ENCODE measurements at places on chromosomes 6 and 20.

GRCh38 chr20:63885264-63886053, 9.5 kb upstream of the DNAJC5 start:
- DNase-seq: no peak

DNA sequence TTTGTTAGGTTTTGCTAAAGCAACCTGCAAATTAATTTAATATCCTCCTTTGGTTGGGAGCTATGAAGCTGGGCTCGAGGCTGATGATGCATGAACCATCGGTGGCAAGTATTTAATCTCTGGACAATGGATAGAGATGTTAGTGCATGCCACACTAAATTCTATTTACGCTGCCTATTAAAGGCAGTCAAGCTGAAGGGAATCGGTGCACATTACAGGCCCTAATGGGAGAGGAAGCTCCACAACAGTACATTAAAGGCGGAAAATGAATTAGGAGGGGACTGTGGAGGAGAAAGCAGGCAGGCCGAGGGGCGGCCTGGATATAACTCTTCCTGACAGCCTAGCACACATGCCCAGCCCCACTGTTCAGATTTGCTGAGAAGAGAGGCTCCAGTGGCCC, 132.4 kb upstream of the MAFB start:
- DNase-seq: no peak

DNA sequence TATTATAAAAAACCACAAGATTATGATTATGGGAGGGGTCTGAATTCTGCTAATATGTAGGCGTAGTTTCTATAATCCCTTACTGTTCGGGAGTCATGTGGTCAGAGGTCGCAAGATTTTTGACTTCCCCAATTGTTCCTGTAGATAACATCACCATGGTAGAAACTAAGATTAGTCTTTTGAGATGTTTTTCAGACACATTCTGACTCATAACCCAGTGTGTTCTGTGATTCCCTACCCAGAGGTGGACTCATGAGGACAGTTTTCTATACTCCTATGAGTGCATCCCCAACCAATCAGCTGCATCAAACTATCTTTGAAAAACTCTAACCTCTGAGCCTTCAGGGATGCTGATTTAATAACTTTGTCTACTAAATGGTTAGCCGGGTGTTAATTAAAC, 175.5 kb downstream of the RFPL4B start:
- no peak for DNase-seq

GRCh38 chr20:24656391-24656790, 187.0 kb downstream of the SYNDIG1 start:
- DNase-seq: no peak

GRCh38 chr20:24984961-24985640, 7.5 kb downstream of the APMAP start:
- DNase-seq: no peak

DNA sequence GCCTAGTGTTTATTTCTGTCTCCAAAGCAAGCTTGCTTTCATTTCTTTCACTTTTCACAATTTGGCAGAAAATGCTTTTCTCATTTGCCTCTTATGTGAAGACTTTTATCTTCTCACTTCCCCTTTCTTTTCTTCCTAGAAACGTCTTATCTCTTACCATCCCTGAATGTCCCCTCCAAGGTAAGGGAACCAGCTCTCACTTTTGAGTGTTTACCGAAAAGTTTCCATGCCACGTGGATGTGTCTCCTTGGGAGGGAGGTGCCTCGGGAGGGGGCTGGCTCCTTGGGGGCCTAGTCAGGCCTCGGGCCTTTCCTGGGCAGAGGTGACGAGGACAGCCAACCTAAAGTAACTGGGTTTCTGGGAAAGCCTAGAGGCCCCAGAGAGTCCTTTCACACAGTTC, 127.4 kb downstream of the CD24 start:
- DNase-seq: no peak

DNA sequence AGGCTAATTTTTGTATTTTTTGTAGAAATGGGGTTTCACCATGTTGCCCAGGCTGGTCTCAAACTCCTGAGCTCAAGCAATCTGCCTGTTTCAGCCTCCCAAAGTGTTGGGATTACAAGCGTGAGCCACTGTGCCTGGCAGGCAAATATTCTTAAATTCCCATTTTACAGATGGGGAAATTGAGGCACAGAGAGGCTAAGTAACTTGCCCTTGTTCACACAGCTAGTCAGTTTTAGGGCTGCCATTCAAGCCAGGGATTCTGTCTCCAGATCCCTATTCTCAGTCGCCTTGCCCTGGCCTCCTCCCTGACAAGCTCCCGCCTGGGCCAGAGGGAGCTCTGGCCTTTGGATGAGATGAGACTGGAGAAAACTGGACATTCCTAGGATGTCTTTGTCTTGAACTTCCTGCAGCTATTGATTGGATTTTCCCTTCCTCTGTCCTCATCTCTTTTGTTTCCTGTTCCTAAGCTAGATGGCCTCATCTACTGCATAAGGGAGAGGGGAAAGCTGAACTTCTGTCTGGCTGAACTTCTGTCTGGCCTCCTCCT, 90.5 kb downstream of the NDUFAF5 start:
- DNase-seq: no peak

DNA sequence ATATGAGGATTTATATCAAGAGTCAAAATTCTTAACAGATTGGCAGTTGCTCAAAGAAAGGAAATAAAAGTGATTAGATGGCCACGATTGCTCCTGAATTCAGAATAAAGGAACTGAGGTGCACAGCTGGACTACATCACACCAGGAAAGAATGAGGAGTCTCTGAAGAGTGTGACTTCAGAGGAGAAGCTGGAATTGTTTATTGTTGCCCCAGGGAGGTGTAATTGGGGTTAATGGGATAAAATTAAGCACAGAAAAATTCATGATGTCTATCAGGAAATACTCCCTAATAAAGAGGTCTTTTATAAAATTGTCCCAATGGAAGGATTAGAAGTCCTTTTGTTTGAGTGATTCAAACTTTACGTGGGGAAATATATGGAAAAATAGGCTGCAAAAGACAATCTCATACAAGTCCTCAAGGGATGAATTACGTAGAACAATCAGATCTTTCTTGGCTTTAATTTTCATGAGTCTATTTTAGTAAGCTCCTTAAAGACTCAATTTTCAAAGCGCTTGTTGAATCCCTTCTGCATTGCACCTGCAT, 208.6 kb upstream of the RNF217 start:
- DNase-seq: no peak

DNA sequence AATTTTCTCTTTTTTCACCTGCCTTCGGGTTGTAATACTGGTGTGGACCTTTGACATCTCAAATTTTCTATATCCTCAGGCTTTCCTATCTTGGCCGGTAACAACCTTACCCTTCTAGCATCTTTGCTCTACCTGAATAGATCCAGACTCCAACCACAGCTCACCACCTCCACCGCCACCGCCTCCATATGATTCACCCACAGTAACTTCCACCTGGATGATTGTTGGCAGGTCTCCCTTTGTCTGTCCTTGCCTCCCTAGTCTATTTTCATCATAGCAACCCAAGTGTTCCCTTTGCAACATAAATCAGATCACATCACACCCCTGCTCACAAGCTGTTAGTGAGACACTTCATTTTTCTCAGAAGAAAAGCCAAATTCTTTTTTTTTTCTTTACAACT, 525.8 kb upstream of the POU3F2 start:
- no peak for DNase-seq

DNA sequence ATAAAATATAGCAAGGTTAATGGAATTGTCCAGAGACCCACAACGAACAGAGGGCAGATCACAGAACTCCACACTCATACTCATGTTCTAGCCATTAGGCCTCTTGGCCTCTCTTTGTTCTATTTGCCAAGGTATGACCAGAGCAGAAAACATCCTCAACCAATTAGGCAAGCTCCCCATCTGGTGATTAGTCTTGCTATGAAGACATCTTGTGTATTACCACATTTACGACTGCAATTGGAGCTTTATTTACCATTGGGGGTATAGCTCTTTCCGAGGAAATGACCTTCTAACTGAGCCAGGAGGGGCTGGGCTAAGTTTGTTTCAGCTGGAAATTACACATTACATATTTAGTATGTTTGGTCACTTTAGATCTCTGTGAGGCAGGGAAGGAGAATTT, 593.9 kb downstream of the CD109 start:
- no peak for DNase-seq

DNA sequence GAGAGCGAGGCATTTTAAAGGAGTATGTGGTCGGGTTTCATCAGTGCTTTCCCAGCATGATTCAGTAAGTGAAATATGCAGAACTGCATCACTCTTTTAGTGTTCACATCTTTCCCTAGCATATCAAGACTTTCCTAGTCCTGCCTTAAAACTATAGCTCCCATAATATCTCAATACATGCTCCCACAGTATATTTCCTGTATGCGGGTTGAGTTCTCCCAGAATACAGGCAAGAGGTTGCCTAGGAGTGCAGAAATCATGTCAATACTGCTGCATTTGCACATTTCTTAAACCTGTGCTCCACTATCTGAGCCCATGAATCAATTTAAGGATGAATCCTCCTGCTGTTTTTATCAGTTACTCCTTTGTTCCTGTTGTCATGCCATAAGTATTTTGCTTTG, 386.6 kb upstream of the SLC35B3 start:
- DNase-seq: no peak
